ENCODE measurements at places on chromosomes 6 and 20.
A peak's percentile ranks its signal among the peaks of the same experiment; 100 is the strongest.

DNA sequence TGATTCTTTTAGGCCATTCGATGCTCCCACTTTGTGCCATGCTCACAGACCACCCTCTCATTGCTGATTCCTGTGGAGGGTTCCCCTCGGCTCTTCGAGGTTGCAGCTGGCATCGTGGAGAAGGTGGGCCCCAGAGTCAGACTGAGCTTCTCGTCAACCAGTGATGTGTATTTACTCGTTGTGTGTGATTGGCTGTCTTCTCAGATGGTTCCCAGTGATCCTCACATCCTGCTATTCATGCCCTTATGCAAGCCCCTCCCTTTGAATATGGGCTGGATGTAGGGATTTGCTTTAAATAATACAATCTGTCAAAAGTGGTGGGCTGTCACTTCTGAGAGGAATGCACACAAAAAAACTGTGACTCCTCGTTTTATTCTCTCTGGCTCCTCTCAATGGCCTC is 99.6 kb upstream of the ENPP5 start:
- DNase-seq = no peak

GRCh38 chr6:111086685-111087084 is 618 bp upstream of the SLC16A10 start:
- DNase-seq = no peak

GRCh38 chr6:123716506-123716905 is 79.8 kb upstream of the TRDN start:
- DNase-seq = no peak

GRCh38 chr6:19424853-19425252 is 412.3 kb upstream of the ID4 start:
- DNase-seq = no peak

GRCh38 chr20:20369250-20370093 is 1.6 kb downstream of the INSM1 start:
- no peak for DNase-seq

GRCh38 chr6:2640551-2640950 is 110.2 kb downstream of the MYLK4 start:
- DNase-seq = no peak

GRCh38 chr20:21534453-21534852 is 20.6 kb upstream of the NKX2-2 start:
- DNase-seq = no peak

DNA sequence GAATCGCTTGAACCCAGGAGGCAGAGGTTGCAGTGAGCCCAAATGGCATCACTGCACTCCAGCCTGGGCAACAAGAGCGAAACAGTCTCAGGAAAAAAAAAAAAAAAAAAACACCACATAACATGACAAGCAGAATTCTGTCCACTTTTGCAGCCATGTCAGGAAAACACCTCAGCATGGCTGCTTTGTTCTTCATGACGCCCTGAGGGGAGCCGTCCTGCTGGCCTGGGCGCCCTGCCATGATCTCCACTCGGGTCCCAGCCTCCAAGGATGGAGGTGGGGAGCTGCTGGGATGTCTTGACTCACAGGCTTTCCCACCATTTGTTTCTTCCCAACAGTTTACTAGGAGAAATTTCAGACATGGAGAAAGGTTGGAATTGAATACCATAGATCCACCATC is 42.2 kb downstream of the SNX9 start:
- DNase-seq = no peak

DNA sequence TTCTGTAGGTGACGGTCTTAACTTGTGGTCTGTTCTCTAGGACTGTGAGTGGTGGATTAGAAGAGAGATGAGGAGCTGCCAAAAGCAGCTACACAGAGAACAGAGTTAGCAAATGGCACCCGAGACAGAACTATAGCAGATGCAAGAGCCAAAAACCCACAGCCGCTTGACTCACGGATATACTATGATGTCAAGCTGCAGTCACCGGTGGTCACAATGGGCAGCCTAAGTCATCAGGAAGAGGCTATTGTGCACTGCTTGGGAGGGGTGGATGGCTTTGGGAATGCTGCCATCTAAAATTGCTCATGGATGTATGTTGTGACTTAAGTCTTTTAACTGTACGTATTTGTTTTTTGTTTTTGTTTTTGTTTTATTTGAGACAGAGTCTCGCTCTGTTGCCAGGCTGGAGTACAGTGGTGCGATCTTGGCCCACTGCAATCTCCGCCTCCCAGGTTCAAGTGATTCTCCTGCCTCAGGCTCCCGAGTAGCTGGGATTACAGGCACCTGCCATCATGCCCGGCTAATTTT is at the start of gene GTSF1L:
TSS of gene GTSF1L (minus strand) at position 192 of the 528 bp plus-strand sequence. CDS start 308 bp downstream, outside the sequence.
- DNase-seq = no peak

DNA sequence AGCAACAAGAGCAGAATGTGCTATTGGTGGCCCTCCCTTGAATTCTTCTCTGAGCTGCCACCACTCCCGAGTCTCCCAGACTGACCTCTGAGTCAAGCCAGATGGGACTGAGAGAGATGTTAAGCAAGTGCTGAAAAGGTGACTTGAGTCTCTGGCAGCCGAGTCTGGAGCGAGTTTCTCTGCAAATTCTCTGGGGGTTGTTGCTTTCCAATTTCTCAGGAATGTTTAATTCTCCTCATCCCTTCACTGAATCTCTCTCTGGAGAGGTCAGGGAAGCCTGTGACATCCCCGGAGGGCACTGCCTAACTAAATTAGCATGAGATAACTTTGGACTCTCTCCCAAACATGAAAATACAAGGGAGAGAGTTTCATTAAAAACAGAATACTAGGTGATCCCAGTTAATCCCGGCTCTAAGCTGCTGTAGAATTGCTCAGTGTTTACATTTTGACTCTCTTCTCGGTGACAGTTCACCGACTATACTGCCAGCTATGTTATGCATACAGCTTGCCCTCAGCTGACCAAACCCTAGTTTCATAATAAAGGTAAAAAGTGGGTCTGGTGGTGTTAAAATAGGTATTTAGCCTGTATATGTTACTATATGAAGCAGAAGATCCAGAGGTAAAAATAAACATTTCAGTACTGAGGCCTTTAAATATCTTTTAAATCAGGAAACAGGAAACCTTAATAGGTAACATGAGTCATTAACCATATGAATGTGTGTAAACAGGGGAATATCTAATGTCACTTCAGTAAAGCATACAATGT is 157.9 kb downstream of the FOXC1 start:
- no peak for DNase-seq

DNA sequence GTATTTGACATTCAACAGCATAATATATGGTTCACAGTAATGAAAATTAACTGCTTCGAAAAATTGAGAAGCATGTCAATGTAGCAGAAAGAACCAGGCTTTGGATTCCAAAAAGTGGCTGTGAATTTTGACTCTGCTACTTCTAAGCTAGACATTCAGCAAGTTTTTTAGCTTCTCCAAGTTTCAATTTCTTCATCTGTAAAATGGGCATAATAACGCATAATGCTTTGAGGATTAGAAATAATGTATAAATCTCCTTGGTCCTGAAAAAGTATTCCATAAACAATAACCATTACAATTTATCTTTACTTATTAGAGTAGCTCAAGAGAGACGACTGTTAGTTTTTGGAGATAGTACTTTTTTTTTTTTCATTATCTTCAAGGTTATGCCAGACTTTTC is 7.7 kb downstream of the BLTP3A start:
- DNase-seq = no peak

GRCh38 chr6:16049168-16049567 is 79.7 kb upstream of the MYLIP start:
- no peak for DNase-seq

DNA sequence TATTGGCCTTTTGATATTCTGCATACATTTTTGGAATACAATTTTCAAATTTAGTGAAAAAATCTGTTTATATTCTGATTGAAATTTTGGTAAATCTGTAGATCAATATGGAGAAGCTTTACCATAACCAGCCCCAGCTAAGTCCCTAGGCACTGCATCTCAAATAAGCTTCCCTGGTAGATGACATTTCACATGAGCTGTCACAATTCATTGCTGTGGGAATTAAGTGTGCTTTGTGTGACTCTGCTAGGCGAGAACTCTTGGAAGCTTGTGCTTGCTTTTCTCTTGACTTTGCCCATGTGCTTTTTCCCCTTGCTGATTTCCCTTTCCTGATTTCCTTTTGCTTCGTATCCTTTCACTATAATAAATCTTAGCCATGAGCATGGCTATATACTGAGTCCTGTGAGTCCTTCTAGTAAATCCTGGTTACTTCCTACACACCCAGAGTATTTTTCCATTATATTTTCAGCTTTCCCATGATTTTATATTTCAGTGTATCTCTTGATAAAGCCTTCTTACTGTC is 166.5 kb upstream of the MMS22L start:
- DNase-seq = no peak

DNA sequence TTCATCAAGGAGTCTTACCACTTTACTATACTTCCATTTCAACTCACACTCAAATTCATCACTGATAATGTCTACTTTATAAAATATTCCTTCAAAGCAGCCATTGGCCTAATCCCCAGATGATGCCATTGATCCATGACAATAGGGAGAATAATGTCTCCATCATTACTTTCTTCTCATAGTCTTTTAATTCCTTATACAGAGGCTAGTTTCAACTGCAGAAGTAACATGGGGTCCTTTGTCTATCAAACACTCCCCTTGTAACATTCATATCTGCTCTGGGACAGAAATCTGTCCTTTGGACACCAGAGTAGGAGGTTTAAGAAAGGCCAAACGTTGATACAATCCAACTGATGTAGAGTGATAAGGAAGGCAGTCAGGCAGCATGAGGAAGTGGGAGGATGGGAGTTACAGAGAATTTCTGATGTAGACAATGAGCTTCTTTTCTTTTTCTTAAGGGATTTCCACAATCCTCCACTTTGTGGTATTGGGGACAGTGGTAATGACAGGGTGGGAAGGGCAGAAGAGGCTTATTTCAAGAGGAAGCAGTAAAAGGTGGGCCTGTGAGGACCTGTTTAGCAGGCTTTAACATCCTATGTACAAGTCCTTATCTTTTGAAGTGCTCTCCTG is 18.9 kb upstream of the HLA-DOA start:
- DNase-seq = no peak

- DNase-seq = no peak
Observed at GRCh38 chr6:40803897-40804702, 216.9 kb upstream of the LRFN2 start.

GRCh38 chr20:38633577-38634093 is 32.0 kb downstream of the ARHGAP40 start:
- DNase-seq = peak; percentile 50

DNA sequence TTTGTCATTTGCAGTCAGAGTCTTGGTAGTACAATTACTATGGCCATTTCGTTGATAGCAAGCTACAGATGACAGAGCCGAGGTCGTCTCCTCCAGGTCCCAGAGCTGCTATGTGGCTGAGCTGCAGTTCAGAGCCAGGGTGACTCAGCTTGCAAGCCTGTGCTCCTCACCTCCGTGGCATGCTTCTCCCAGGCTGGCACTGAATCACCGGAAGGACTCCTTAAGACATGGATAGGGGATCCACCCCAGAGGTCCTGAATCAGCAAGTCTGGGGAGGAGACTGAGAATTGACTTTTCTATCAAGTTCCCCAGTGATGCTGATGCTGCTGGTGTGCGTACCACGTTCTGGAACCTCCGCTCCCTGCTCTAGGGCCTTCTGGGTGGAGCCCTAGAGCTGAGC is 291.2 kb downstream of the CDH26 start:
- no peak for DNase-seq

DNA sequence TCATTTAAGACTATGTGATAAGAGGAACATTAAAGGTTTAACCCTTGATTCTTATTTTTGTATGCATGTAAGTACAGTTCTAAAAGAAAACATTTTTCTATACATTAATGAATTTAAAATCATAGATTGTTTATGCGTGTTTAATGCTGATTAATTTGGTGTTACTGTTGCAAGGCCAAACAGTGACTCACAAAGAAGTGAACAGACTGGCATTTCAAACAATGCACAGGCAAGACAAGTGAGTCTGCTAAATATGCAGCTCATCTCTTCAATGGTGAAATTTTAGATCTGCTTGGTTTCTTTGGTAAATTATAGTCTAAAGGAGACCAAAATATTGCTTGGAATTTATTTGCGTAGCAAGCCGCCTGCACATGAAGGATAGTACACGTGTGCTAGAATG is 417.4 kb upstream of the SOX4 start:
- DNase-seq = no peak

- DNase-seq = no peak
Observed at GRCh38 chr6:92507552-92507951, 911.8 kb downstream of the EPHA7 start.

DNA sequence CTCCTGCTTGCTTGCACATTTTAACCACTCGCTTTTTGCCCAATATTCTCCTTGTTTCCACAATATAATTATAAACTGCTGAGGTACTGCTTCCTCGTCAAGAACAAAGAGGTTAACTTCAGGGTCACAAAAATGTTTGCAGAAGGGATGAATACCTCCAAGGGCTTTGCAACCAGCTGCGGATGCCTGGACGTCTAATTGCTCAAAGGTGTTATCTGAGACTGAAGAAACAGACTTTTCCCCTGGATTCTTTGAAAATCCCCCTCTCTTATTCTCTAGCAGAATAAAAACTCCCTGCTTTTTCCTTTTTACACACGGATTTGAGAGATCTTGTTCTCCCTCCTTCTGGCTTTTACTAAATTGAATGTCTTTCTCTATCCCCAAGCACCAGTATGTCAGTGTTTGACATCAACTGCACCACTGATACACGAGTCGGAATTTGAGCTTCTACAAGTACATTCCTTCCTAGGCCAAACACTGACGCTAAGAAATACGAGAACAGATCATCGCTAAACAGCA is 336 bp upstream of the SMPDL3A start:
- no peak for DNase-seq

DNA sequence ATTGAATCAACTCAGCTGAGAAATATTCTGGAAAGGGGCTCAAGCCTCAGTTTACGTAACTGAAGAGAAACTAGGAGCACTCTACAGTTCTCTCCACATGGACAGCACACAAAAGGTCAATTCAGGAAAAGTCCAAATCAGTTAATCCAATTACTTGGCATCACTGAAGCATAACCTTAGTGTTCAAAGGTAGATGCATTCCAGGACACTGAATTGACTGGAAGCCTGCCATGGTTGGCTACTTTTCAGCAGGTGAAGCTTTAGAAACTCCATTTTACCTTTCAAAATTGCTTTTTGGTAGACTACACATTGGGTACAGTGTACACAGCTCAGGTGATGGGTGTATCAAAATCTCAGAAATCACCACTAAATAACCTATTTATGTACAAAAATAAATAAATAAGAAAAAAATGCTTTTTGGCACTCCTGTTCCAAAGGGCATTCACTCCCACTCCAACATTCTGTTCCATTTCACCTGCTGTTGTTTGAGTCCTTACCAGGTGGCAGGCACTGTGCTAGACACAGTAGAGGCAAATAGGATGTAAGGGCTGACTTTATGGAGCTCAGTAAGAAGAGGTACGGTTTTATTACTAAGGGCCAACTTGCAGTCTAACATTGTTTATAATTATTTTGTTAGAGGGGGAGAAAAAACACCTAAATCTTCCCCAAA is 153.4 kb downstream of the FAXC start:
- DNase-seq = no peak

GRCh38 chr20:14568701-14569100 is 231.3 kb upstream of the FLRT3 start:
- no peak for DNase-seq

- DNase-seq = no peak
Observed at GRCh38 chr20:47927944-47928343, 142.7 kb upstream of the SULF2 start.

GRCh38 chr20:58706150-58706892 is 13.7 kb downstream of the NPEPL1 start:
- no peak for DNase-seq

GRCh38 chr6:40268614-40269013 is 318.6 kb downstream of the LRFN2 start:
- DNase-seq = no peak

- no peak for DNase-seq
Observed at GRCh38 chr6:132659082-132659481, at the start of gene TAAR1. Gene TAAR1, minus strand, starts transcription at chr6:132659182. Its CDS starts 13,179 bp downstream, at chr6:132646003.

- no peak for DNase-seq
Observed at GRCh38 chr20:13341737-13342393, 120.8 kb downstream of the ISM1 start.

- DNase-seq = no peak
Observed at GRCh38 chr6:41691426-41692079, 43.9 kb downstream of the TFEB start.

Measured in activated T-cell treated with anti-CD3 and anti-CD28 coated beads for 24 hours (primary cell).